Breast epithelium (tissue), 4 donors: ENCODE measurements at places on chromosomes 11 and 22. TPM values are rescaled to one million over a fixed set of nuclear protein-coding genes. Genes with fewer than 3 reads are reported as not detected.
A peak's percentile ranks its signal among the peaks of the same experiment; 100 is the strongest.

Gene PGA5
- 0.98 TPM for total RNA-seq

DNA sequence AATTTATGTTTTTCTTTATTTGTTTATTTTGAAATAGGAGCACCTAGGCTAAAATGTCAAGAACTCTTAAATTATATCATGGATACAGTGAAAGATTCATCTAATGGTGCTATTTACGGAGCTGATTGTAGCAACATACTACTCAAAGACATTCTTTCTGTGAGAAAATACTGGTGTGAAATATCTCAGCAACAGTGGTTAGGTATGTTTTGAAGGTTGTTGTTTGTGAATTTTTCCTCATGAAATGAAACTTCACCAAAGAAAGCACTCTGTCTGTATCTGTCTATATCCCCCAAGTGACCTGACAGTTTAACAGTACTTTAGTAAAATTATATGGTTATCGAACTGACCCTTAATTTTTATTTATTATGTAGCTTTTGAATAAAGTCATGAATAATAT is 12.8 kb downstream of the ATM start:
- H3K36me3 ChIP-seq, result peaks cover 18% of the 10 kb centered on the region
- no peaks in the 10 kb centered on the region for H3K4me1 ChIP-seq
- H3K27me3 ChIP-seq, result no peaks in the 10 kb centered on the region
- no peak overlapping the region for H3K27ac ChIP-seq

- H3K4me1 ChIP-seq, result no peaks in the 10 kb centered on the region
- no peaks in the 10 kb centered on the region for H3K36me3 ChIP-seq
- no peak for DNase-seq
- H3K27ac ChIP-seq, result no peak overlapping the region
These were observed 21.4 kb downstream of the RELT start for GRCh38 chr11:73397468-73398131.

- H3K27ac ChIP-seq, result peak overlapping the region; percentile 88
- H3K27me3 ChIP-seq, result no peaks in the 10 kb centered on the region
- peak; percentile 67 for DNase-seq
- H3K4me1 ChIP-seq, result peaks cover 25% of the 10 kb centered on the region
These were observed 39.6 kb downstream of the LIF start for GRCh38 chr22:30206944-30207343.

- no peak overlapping the region for H3K4me3 ChIP-seq
- DNase-seq, result no peak
- H3K27me3 ChIP-seq, result no peaks in the 10 kb centered on the region
- peaks cover 49% of the 10 kb centered on the region for H3K4me1 ChIP-seq
These were observed 6.0 kb downstream of the CSNK1E start for GRCh38 chr22:38311323-38311620.

DNA sequence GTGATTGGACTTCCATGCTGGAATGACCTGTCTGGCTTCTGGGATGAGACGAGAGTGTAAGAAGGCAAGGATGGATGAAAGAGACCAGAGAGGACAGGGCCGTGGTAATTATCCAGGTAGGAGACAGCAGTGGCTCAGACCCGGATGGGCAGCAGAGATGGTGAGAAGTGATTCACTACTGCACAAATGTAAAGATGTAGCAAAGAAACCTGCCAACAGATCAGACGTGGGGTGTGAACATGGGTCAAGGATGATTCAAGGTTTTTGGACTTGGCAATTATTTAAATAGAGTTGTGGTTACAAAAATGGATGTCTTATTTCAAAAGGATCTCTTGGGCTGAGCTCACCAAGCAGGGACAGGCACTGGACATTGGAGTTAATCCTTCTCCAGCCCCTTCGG is 32.7 kb downstream of the RIBC2 start:
- no peaks in the 10 kb centered on the region for H3K27me3 ChIP-seq
- no peaks in the 10 kb centered on the region for H3K36me3 ChIP-seq
- no peak overlapping the region for H3K4me3 ChIP-seq
- no peak for DNase-seq

GRCh38 chr11:79520086-79520485 is 79.3 kb upstream of the TENM4 start:
- no peaks in the 10 kb centered on the region for H3K27me3 ChIP-seq
- H3K27ac ChIP-seq, result no peak overlapping the region
- no peaks in the 10 kb centered on the region for H3K36me3 ChIP-seq
- H3K4me3 ChIP-seq, result no peak overlapping the region
- H3K4me1 ChIP-seq, result no peaks in the 10 kb centered on the region

GRCh38 chr11:16194566-16194965 is 161.8 kb downstream of the SOX6 start:
- no peaks in the 10 kb centered on the region for H3K4me1 ChIP-seq
- H3K27ac ChIP-seq, result no peak overlapping the region
- H3K27me3 ChIP-seq, result no peaks in the 10 kb centered on the region
- no peak overlapping the region for H3K4me3 ChIP-seq

GRCh38 chr11:133134314-133135173 is 397.8 kb downstream of the OPCML start:
- H3K4me3 ChIP-seq, result no peak overlapping the region
- H3K27me3 ChIP-seq, result no peaks in the 10 kb centered on the region
- no peaks in the 10 kb centered on the region for H3K4me1 ChIP-seq
- no peak overlapping the region for H3K27ac ChIP-seq

Gene SCN4B
- total RNA-seq, result 7.9 TPM

Gene OOSP4B
- not detected for total RNA-seq

DNA sequence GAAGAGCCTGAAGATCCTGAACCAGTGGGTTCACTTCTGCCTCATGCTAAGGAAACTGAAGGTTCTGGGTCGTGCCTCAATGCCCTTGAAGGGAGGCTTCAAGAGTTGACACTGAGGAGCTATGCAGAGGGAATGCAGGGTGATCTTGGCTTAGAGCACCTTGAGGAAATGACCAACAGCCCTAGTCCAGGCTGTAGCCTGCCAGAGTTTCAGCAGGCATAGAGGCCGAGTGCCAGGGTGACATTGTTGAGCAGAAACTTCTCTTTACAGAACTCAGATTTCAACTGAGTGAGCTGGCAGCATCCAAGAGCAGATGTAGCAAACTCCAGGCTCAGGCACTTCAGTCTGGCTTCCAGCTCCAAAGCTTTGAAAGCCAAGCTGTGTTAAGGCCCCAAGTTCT is 23.1 kb upstream of the CAPRIN1 start:
- no peak for DNase-seq
- H3K4me1 ChIP-seq, result no peaks in the 10 kb centered on the region
- H3K4me3 ChIP-seq, result no peak overlapping the region
- H3K27ac ChIP-seq, result peak overlapping the region; percentile 7
- no peaks in the 10 kb centered on the region for H3K36me3 ChIP-seq
- no peaks in the 10 kb centered on the region for H3K27me3 ChIP-seq

- no peaks in the 10 kb centered on the region for H3K36me3 ChIP-seq
- no peak overlapping the region for H3K27ac ChIP-seq
- no peak for DNase-seq
- H3K4me3 ChIP-seq, result no peak overlapping the region
These were observed 518.0 kb downstream of the OPCML start for GRCh38 chr11:133014337-133014736.

- H3K36me3 ChIP-seq, result no peaks in the 10 kb centered on the region
- H3K27ac ChIP-seq, result no peak overlapping the region
- DNase-seq, result no peak
These were observed 34.0 kb downstream of the WEE1 start for GRCh38 chr11:9607511-9607899.

GRCh38 chr22:17841836-17842235 is 67.6 kb upstream of the BID start:
- peak overlapping the region; percentile 9 for H3K27ac ChIP-seq
- H3K4me1 ChIP-seq, result peaks cover 5% of the 10 kb centered on the region
- no peak overlapping the region for H3K4me3 ChIP-seq
- H3K36me3 ChIP-seq, result no peaks in the 10 kb centered on the region
- no peaks in the 10 kb centered on the region for H3K27me3 ChIP-seq
- no peak for DNase-seq

GRCh38 chr11:111605681-111606080 is 3.4 kb downstream of the SIK2 start:
- H3K36me3 ChIP-seq, result no peaks in the 10 kb centered on the region
- H3K4me3 ChIP-seq, result no peak overlapping the region
- DNase-seq, result no peak
- no peak overlapping the region for H3K27ac ChIP-seq
- H3K4me1 ChIP-seq, result peaks cover 3% of the 10 kb centered on the region

Gene CHST1
- 2.2 TPM for total RNA-seq

Gene DDI1
- not detected for total RNA-seq

Gene ADSL
- 74.7 TPM for total RNA-seq

Gene ACAT1
- total RNA-seq, result 77.7 TPM

- no peak for DNase-seq
- peak overlapping the region; percentile 14 for H3K4me3 ChIP-seq
- no peaks in the 10 kb centered on the region for H3K36me3 ChIP-seq
- no peaks in the 10 kb centered on the region for H3K27me3 ChIP-seq
These were observed 5.0 kb upstream of the SH3BP1 start for GRCh38 chr22:37634417-37634924.

DNA sequence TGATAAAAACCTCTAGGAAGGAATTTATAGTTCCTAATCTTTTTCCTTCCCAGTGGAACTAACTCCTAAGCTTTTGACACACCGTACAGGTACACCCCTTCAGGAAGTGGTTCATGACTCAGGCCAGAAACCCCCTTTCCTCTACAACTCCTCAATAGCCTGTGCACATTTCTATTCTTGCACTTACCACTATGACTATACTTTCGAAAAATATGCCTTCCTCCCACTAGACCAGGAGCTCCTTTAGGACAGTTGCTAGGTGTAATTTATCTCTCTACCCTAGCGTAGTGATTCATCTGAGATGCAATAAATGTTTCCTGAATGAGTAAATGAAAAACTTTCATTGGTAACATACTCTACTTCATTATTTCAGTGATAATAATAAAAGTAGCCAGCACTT is 14.5 kb downstream of the MAP6 start:
- no peak overlapping the region for H3K27ac ChIP-seq
- H3K4me3 ChIP-seq, result no peak overlapping the region
- H3K27me3 ChIP-seq, result no peaks in the 10 kb centered on the region

- H3K27me3 ChIP-seq, result no peaks in the 10 kb centered on the region
- peak; percentile 80 for DNase-seq
- H3K4me1 ChIP-seq, result peaks cover 6% of the 10 kb centered on the region
- H3K4me3 ChIP-seq, result no peak overlapping the region
- peak overlapping the region; percentile 70 for H3K27ac ChIP-seq
- no peaks in the 10 kb centered on the region for H3K36me3 ChIP-seq
These were observed 97.1 kb downstream of the CD44 start for GRCh38 chr11:35235936-35236666.

GRCh38 chr11:69350596-69350995 is 56.6 kb downstream of the MYEOV start:
- no peak for DNase-seq
- peaks cover 5% of the 10 kb centered on the region for H3K27me3 ChIP-seq
- no peak overlapping the region for H3K27ac ChIP-seq
- no peak overlapping the region for H3K4me3 ChIP-seq
- H3K36me3 ChIP-seq, result no peaks in the 10 kb centered on the region
- no peaks in the 10 kb centered on the region for H3K4me1 ChIP-seq

DNA sequence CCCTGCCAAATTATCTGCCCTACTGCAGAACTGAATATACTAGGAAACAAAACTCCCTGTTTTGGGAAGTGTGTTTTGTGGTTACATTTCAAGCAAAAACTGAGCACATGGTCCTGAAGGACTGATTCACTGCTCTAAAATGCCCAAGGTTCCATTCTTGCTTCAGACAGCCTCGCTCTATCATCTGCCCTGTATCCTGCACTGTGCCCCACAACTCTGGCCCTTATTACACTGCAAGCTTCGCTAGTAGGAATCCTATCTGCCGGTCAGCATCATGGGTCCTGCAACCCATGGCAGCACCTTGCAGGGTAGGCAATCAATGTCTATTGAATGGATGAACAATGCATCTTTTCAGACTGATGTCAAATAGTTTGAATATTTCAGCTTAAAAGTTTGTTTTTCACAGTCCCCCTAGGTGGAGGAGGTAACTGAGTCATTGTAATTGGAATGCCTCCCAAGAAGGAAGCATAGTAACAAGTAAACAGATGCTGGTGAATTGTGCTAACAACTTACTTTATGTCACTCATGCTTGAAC is 21.3 kb downstream of the LAYN start:
- no peak for DNase-seq
- no peaks in the 10 kb centered on the region for H3K27me3 ChIP-seq
- no peaks in the 10 kb centered on the region for H3K4me1 ChIP-seq
- H3K27ac ChIP-seq, result no peak overlapping the region
- no peaks in the 10 kb centered on the region for H3K36me3 ChIP-seq

Gene FGF19
- total RNA-seq, result not detected

Gene NXPE4
- 0.66 TPM for total RNA-seq

DNA sequence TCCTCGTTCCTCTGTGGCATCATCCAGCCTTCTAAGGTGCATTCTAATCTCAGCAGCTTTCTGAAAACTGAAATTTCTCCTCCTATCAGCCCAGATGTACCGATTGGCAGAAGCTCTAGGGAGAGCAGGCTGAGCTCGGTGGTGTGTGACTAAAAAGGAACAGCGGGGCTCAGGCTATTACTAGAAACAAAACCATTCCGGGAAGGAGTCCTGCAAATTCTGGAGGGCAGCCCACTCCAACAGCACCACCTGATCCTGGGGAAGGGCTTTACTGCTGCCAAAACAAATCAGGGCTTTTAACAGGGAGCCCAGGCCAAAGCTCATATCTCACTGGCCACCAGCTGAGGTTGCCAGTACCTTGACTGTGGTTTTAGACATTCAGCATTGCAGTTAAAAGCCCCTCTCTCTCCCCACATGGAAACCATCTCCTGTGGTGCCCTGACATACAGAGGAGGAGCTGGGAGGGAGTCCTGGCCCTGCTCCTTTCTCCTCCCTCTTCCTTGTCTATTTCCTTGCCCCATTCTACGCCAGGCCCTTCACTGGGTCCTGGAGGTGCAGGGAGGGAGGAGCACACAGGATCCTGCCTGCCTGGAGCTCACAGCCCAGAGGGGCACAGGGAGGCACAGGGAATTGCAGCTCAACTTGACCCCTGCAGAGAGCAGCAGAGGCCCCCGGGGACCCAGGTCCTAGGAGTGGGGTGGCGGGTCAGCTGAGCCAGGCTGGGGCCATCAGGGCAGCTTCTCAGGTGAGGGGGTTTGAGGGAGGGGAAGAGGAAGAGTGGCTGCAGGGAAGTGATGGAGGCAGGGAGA is 889 bp downstream of the PLAAT4 start:
- H3K27ac ChIP-seq, result peak overlapping the region; percentile 95
- peaks cover 50% of the 10 kb centered on the region for H3K4me1 ChIP-seq
- peak overlapping the region; percentile 39 for H3K4me3 ChIP-seq
- H3K27me3 ChIP-seq, result no peaks in the 10 kb centered on the region
- DNase-seq, result no peak
- no peaks in the 10 kb centered on the region for H3K36me3 ChIP-seq

DNA sequence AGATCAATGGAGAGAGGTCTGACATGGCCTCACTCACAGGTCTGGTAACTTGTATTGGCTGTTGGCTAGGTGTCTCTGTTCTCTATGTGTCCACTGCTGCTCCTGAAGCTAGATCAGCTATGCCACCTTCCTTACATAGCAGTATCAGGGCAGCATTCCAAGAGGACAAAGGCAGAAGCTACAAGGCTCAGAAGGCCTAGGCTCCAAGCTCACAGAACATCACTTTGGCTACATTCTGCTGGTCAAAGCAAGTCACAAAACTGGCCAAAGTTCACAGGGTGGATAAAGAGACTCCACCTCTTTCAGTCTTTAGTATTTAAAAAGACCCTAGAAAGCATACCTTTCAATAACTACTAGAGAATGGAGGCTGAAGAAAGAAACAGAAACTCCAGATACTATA is 4.1 kb downstream of the SLC5A12 start:
- H3K27ac ChIP-seq, result no peak overlapping the region
- no peak for DNase-seq
- no peak overlapping the region for H3K4me3 ChIP-seq
- H3K27me3 ChIP-seq, result no peaks in the 10 kb centered on the region
- no peaks in the 10 kb centered on the region for H3K36me3 ChIP-seq

- peak within 1 kb of the TSS; percentile 86 for H3K27ac ChIP-seq
- no peak for DNase-seq
- peaks cover 25% of the 10 kb centered on the region for H3K27me3 ChIP-seq
- H3K4me1 ChIP-seq, result no peaks in the 10 kb centered on the region
These were observed at the start of gene SHANK2 for GRCh38 chr11:71252269-71252769. SHANK2 (minus strand) TSS chr11:71252577; CDS start chr11:71147326, 105,251 bp downstream.

Gene ASCL2
- total RNA-seq, result 3.3 TPM
